ENCODE measurements at places on chromosomes 6 and 20. TPM values are rescaled to one million over a fixed set of nuclear protein-coding genes. Genes with fewer than 3 reads are reported as not detected.

Gene WFDC2
- 0.78 TPM for total RNA-seq

Gene CD2AP
- 27.2 TPM for total RNA-seq

Gene BNIP5
- not detected for total RNA-seq

Gene NNAT
- not detected for total RNA-seq

Gene CNBD2
- total RNA-seq: 6.8 TPM

Gene LY86
- total RNA-seq: not detected

Gene WFDC6
- total RNA-seq: not detected

Gene XKR7
- not detected for total RNA-seq

Gene KCNG1
- 17.9 TPM for total RNA-seq

Gene PRRT1
- not detected for total RNA-seq

Gene SPATA25
- total RNA-seq: 0.98 TPM

Gene PROKR2
- 0.10 TPM for total RNA-seq

Gene XPO5
- 40.2 TPM for total RNA-seq

Gene FRK
- 1.8 TPM for total RNA-seq

Gene CGA
- total RNA-seq: not detected

Gene GNAS-AS1
- 1.1 TPM for total RNA-seq

Gene LBP
- total RNA-seq: not detected

Gene DACT2
- total RNA-seq: not detected

Gene C20orf202
- not detected for total RNA-seq

Gene SIRPA
- 7.0 TPM for total RNA-seq

Gene LKAAEAR1
- 0.48 TPM for total RNA-seq

Gene TRMT6
- total RNA-seq: 20.9 TPM

Gene TRERF1
- 4.0 TPM for total RNA-seq

Gene CDH4
- 0.29 TPM for total RNA-seq

Gene ABHD16A
- total RNA-seq: 36.7 TPM

Gene OPRL1
- total RNA-seq: 0.29 TPM

Gene BTN1A1
- total RNA-seq: not detected

Gene FOXF2
- total RNA-seq: 2.0 TPM

Gene GFOD1
- 1.8 TPM for total RNA-seq

Gene DEFB132
- total RNA-seq: not detected
